ENCODE measurements at places on chromosomes 1 and 21.

DNA sequence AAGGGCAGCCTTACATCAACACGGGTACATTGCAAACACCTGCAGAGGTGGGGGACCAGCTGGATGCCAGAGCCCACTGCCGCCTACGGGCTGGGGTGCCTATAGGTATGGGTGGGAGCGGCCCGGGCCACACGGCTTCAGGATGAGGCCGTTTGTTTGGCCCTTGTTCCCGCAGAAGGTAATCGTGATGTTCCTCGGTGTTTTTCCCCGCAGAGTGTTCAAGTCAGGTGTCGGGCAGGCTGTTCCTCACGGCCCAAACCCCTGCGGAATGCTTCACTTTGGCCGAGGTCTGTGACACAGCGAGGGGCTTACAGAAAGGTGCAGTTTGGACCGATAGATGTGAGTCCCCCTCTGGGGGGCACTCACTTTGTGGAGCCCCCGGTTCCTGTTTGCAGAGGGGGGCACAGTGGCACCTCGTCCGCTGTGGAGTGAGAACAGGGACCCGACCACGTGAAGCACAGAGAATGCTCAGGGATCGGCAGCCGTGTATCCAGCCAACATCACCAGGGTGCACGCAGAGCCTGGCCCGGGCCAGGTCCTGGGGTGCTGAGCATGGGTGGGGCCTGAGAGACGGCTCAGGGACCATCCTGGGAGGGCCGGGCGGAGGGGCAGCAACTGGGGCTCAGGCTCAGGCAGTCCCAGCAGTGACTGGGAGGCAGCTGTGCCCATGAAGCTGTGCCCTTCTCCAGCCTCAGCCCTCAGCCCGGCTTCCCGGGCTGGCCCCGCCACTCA lies 453 bp upstream of the TTLL10 start:
- no peak for DNase-seq

DNA sequence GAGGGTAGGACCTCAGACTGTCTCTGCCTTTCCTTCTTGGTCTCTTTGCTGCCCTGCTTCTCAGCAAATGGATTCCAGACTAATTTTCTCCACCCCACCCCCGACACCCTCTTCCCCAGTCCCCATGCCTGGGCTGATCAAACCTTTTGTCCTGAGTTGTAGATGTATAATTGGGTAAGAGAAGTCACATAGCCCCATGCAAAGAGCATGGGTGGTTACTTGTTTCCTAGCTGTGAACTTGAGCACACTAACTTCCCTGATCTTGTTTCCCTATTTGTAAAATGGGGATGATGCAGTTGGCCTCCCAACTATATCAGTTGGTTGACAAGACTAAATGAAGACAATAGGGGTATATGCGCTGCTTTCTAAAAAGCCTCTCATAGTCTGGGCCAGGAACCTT lies 9.2 kb downstream of the PADI6 start:
- no peak for DNase-seq

- no peak for DNase-seq
Measured at GRCh38 chr1:115666702-115667101, 24.9 kb downstream of the VANGL1 start.

DNA sequence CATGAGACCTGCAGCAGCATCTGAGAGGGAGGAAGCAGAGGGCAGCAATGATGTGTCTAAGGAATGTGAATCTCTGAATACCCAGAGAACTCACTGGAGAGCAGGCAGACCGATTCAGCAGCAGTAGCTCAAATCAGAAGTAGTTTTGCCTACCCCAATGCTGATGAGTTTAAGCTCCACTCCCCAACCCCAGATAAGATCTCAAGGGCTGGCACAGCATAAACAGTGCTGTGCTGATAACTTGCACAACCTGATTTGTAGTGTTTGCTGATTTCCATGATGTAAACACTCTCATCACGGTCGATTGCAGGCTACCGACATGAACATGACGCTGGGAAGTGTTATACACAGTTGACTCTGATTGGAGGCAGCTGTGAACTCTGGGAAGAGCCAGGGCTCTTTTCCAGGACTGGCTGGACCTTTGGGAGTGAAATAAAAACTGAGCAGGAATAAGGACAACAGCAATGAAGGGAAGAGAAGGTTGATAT lies 11.2 kb upstream of the HMGCS2 start:
- DNase-seq, result no peak

DNA sequence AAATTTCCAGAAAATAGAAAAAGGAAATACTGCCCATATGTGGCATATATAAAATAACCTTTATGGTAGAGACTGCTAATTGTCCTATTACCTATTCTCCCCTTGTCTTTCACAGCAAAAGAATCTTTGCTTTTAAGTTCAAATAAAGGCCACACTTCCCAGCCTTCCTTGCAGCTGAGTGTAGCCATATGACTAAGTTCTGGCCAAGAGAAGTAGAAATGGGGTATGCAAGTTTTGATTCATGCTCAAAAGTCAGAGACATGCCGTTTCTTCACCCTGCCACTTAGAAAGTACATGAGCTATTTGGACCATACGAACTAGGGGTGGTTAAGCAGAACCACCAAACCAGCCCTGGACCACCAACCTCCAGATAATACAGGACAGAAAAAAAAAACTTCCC lies 18.3 kb upstream of the S100A2 start:
- no peak for DNase-seq

DNA sequence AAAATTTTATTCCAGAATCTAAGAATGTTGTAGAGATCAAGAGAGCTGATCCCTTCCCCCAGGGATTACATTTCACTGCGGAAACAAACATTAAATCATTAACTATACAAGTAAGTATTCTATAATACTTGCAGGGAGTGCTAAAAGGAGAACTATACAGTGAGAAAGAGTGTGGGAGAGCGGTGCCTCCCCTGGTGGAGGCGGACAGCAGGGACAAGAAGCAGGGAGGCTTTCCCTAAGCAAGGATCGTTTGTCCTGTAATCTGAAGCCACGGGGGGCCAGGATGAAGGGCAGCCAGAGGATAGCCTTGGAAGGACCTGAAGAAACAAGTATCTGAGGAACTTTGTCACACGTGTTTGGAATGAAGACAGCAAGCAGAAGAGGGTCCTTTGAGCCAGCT lies 40.1 kb downstream of the SLC9C2 start:
- no peak for DNase-seq

GRCh38 chr1:246012341-246012740 lies 494.7 kb downstream of the SMYD3 start:
- DNase-seq, result no peak

Measured in NCI-H1417 treated with DMSO at 0.1 percent for 48 hours (cell line).